ENCODE measurements at places on chromosomes 3 and 15.

GRCh38 chr3:69338911-69339310 is 47.0 kb downstream of the FRMD4B start:
- no peak for DNase-seq

DNA sequence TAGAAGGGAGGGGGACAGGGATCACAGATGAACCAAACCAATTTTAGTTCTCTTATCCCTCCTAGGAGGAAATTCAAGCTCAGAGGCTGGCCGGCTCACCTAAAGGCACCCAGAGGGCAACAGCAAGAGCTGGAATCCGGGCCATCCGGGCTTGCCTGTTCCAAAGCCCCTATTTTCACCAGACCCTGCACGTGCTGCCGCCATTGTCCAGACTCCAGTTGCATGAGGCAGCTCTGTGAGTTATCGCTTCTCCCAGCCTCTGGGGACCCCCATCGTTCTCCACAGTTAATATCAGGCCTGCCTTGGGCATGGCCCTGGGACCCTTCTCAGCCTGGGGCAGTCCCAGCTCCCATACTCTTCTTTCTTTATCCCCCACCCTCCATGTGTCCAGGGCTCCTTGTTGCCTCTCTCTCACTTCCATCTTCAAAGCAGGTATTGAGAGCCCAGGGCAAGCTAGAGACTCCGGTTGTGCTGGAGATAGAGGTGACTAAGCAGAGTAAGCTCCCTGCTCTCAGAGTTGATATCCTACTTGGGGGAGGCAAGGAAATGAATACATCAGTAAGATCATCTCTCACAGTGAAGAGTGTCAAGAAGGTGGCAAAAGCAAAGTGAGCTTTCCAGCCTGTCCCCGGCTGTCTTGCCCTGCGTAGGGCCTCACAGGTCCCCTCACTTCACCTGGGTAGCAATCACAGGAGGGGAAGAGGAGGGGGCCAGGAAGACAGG is 322.8 kb downstream of the UACA start:
- DNase-seq, result no peak

DNA sequence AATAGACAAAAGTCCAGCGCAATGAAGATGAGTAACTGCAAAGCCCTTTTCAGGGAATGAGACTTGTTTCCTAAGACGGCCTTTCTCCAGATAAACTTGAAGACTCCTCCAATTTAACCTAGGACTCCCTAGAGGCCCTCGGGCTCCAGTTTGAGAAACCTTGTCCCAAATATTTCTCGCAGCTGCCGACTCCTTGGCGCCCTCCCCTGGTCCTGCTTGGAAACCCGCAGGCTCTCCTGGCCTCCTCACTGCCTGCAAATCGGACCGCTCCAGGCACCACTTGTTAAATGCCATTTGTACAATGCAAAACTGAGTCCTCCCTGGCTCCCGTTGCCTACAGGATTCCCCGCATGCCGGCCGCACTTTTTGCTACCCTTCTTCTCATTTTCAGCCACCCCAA is 36.8 kb downstream of the MUC4 start:
- peak; percentile 32 for DNase-seq

DNA sequence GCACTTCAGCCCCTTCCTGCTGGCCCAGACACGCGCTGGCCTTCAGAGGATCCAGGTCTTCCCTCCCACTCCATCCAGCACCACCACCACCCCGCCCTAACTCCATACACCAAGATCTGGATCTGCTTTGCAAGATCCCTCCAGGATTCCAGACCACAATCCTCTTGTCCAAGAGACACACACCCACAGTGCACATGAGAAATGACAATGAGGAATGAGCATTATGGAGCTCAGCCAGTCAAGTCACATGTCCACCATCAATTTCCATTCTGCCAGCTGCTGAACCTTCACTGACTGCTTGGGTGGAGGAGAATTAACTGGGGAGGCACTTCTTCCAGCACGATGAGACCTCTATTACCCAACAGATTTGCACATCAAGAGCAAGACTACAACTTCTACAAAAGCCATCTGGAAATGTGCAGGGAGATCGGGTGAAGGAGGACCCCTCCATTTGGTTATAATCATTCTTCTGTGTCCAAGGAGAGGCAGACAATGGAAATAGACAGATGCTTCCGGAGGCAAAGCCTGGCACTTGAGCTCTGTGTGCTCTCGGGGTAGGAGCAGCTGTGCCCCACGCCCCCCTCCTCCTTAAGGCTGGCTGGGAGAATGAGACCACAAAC is 12.3 kb upstream of the SPATA12 start:
- no peak for DNase-seq
